Renal pelvis (tissue), 12 donors: ENCODE measurements at places on chromosomes 3 and 15. TPM values are rescaled to one million over a fixed set of nuclear protein-coding genes. Genes with fewer than 3 reads are reported as not detected.

- DNase-seq, result no peak
Measured at GRCh38 chr3:71587958-71588357, 4.4 kb upstream of the FOXP1 start.

Gene SH3GL3
- polyA plus RNA-seq, result 10.3 TPM

- no peak for DNase-seq
Measured at GRCh38 chr15:90232941-90233386, 777 bp downstream of the CIB1 start.

DNA sequence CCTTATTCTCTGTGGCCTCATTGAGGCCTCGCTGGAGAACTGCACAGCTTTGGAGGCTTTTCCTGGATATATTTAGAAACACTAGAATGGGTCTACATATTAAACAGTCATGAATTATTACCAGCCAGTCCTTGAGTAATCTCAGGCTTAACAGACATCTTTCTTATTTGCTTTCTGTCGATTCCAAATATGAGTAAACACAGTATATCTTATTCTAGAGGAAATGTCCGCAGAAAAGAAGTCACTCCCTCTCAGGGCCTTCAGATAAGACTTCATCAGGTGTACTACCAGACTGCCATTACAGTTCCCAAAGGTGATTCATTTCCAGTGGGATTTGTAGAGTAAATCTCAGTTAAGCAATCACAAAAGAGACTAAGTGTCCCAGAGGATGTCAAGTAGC, 310.7 kb downstream of the RBMS3 start:
- DNase-seq, result no peak

Gene SUMF1
- 52.5 TPM for polyA plus RNA-seq

- no peak for DNase-seq
Measured at GRCh38 chr15:22265970-22266369, 185.6 kb downstream of the OR4M2 start.

DNA sequence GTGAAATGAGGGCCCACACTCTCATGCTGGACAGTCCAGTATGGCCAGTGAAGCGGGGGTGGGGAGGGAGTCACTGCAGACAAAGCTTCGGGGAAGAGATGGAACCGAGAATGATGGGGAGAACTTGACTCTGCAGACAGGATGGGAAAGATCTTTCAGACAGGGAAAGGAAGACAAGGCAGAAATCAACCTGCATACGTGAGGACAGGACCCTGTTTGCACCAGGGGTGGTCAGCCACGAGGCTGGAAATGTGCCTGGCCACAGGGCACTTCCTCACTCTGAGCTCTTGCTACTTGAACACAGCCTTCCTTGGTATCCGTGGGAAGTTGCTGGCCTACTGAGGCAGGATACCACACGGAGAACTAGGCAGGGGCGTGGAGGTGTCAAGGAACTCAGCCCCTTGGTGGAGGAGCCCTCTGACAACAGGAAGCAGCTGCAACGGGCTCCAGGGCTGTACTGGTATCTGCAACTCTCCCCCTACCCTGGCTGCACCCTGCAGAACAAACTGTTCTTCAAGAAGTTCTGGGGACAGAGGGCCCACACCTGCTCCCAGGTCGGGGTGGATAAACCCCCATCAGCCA, 9.3 kb upstream of the SRP14 start:
- DNase-seq, result no peak

Gene MINAR1
- polyA plus RNA-seq, result 1.1 TPM

GRCh38 chr15:31079519-31079918, 22.0 kb downstream of the TRPM1 start:
- DNase-seq, result no peak

- DNase-seq, result no peak
Measured at GRCh38 chr15:76299786-76300185, 11.5 kb downstream of the ETFA start.

Gene LINGO1
- polyA plus RNA-seq, result 22.4 TPM

Gene MAP1A
- polyA plus RNA-seq, result 9.6 TPM

Gene EBLN2
- 6.8 TPM for polyA plus RNA-seq

Gene CBLB
- polyA plus RNA-seq, result 66.0 TPM

- no peak for DNase-seq
Measured at GRCh38 chr15:34693053-34693744, 61.6 kb downstream of the GJD2 start.

GRCh38 chr3:168461793-168462192, 366.1 kb upstream of the GOLIM4 start:
- DNase-seq, result no peak

GRCh38 chr15:77856705-77857346, 220.7 kb downstream of the TBC1D2B start:
- DNase-seq, result no peak

Gene A4GNT
- polyA plus RNA-seq, result 2.8 TPM

Gene CCR9
- 0.10 TPM for polyA plus RNA-seq

- no peak for DNase-seq
Measured at GRCh38 chr15:98686983-98687382, 38.6 kb downstream of the IGF1R start.

- DNase-seq, result no peak
Measured at GRCh38 chr3:146020969-146021368, 140.0 kb downstream of the PLOD2 start.

- DNase-seq, result no peak
Measured at GRCh38 chr15:101288905-101289513, 6.0 kb downstream of the SNRPA1 start.

DNA sequence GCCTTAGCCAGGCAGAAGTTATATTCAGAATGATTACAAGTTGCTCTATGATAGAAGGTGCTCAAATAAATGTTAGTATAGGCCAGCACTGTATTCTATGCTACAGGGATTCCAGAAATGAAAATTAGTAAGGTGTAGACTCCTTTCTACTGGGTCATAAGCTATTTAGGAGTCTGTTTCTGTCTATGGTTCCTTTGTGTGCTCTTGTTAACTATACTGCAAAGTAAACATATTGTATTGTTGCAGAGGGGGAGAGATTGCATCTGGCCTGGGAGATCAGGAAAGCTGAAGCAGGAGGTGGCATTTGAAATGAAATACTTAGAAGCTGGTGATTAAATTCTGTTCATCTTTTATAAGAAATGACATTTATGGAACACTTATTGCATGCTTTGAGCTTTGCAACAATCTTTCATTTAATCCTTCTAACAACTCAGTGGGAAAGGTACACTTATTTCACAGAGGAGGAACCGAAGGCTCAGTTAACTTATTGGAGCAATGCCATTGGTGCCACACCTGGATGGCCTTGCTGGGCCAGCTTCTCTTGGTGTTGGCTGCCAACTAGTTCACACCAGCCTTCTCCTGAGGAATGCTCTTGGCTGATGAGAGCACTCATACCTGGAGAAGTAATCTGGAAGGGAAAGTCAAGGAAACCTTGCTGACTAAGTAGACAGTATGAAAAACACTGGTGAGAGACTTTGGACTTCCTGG, 39.1 kb downstream of the ABHD5 start:
- DNase-seq, result no peak

DNA sequence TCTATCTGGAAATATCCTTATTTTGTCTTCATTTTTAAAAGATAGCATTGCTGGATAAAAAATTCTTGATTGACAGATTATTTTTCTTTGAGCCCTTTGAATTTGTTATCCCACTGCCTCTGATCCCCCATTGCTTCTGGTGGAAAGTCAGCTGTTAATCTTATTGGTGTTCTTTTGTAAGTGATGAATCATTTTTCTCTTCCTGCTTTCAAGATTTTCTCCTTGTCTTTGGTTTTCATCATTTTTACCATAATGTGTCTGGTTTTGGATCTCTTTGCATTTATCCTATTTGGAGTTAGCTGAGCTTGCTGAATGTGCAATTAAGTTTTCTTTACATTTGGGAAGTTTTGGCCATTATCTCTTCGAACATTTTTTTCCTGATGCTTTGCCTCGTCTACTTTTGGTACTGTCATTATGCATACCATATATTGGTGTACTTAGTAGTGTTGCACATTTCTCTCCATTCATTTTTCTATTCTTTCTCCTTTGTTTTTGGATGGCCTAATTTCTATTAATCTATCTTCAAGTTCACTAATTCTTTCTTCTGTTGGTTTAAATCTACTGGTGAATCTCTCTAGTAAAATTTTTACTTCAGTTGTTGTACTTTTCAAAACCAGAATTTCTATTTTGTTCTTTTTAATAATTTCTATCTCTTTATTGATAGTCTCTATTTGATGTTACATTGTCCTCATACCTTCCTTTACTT, 440.0 kb upstream of the PROK2 start:
- no peak for DNase-seq

DNA sequence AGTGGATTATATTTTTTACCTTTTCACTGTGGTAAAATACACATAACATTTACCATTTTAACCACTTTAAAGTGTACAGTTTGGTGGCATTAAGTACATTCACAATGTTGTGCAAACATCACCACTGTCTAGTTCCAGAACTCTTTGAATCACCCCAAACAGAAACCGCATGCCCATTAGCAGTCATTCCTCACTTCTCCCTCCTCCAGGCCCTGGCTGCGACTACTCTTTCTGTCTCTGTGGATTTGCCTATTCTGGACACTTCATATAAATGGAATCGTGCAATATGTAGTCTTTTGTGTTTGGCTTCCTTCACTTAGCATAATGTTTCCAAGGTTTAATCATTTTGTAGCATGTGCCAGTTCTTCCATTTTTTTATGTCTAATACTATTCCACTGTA, 409.8 kb downstream of the NTRK3 start:
- DNase-seq, result no peak

DNA sequence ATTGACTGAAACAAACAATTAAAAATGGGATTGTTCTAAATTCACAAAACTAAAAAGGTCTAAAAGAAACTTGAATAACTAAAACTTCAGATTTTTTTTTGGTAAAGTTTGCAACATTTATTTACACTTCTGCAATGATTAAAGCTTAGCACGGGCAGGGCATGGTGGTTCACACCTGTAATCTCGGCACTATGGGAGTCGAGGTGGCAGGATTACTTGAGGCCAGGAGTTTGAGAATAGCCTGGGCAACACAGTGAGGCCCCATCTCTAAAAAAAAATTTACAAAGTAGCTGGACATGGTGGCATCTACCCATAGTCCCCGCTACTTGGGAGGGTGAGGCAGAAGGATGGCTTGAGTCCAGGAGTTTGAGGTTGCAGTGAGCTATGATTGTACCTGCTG, 31.6 kb downstream of the TLNRD1 start:
- DNase-seq, result no peak

Gene SLCO2A1
- polyA plus RNA-seq, result 23.1 TPM
